ENCODE measurements at places on chromosomes 3 and 15. TPM values are rescaled to one million over a fixed set of nuclear protein-coding genes. Genes with fewer than 3 reads are reported as not detected.

Gene C3orf85
- not detected for total RNA-seq

GRCh38 chr15:91515188-91515754, 338.2 kb upstream of the SLCO3A1 start:
- no peaks in the 10 kb centered on the region for H3K36me3 ChIP-seq
- H3K4me3 ChIP-seq: no peak overlapping the region
- no peaks in the 10 kb centered on the region for H3K4me1 ChIP-seq
- DNase-seq: no peak
- H3K27me3 ChIP-seq: peaks cover 18% of the 10 kb centered on the region

- no peaks in the 10 kb centered on the region for H3K36me3 ChIP-seq
- peaks cover 19% of the 10 kb centered on the region for H3K4me1 ChIP-seq
- H3K27ac ChIP-seq: no peak overlapping the region
- no peaks in the 10 kb centered on the region for H3K27me3 ChIP-seq
These were observed 54.2 kb downstream of the MAP4 start for GRCh38 chr3:47961815-47962606.

Gene FOXL2NB
- 0.93 TPM for total RNA-seq

DNA sequence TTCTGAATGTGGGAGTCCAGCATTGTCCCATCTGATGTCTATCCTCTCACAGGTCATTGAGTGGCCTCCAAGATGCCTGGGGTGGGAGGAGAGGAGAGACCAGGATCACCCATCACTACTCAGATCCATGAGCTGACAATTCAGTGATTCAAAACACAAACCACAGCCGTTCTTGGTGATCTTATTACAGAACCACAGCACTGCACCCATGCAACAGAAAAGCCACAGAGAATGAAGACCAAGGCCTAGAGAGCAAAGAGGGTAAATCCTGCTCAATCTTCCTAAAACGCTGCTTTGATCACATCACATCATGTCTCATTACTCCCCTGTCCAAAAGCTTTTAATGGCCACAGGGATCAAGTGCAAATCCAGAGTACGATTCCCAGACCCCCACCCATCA, 23.5 kb downstream of the ANP32A start:
- H3K27ac ChIP-seq: no peak overlapping the region
- no peak overlapping the region for H3K4me3 ChIP-seq
- H3K36me3 ChIP-seq: no peaks in the 10 kb centered on the region
- H3K27me3 ChIP-seq: no peaks in the 10 kb centered on the region

Gene FOXL2
- not detected for total RNA-seq

Gene LYSMD2
- total RNA-seq: 10.8 TPM

- no peak overlapping the region for H3K4me3 ChIP-seq
- no peaks in the 10 kb centered on the region for H3K27me3 ChIP-seq
- no peak overlapping the region for H3K27ac ChIP-seq
- no peak for DNase-seq
- H3K36me3 ChIP-seq: no peaks in the 10 kb centered on the region
These were observed 70.7 kb upstream of the KCNMB2 start for GRCh38 chr3:178465260-178466180.

DNA sequence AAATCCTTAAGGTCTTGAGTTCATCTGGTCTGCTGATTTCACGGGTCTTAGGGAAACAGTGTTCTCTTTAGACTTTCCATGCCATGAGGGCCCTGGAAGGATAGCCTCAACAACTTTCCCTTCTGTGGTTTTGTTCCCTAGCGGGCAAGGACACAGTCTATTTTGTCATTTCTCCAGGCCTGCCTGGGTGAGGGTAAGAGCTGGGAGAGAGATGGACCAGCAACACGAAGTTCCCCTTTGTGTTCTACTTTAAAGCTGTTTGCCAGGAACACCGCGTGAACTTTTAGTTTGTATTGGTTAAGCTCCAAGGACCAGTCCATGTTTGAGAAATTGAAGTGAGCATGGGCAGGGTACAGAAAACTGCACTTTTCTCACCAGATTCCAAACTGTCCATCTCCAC, 20.9 kb downstream of the ST3GAL6 start:
- DNase-seq: no peak
- no peaks in the 10 kb centered on the region for H3K36me3 ChIP-seq
- no peak overlapping the region for H3K4me3 ChIP-seq
- H3K27ac ChIP-seq: no peak overlapping the region

DNA sequence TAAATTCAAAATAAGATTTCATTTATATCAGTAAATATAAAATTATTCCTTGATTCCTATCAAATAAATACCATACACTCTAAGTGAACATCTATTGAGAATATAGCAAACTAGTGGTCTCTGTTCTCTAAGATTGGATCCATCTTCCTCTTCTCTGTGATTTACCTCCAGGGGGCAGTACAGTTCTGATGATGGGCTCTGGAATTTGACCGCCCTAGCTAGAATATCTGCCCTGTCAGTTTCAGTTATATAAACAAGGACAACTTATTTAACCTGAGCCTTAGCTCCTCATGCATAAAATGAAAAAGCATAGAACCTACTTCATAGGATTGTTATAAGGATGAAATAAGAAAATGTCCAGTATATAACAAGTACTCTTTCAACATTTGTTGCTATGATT, 171.1 kb upstream of the CCDC54 start:
- peaks cover 20% of the 10 kb centered on the region for H3K4me1 ChIP-seq
- H3K36me3 ChIP-seq: no peaks in the 10 kb centered on the region
- peak; percentile 37 for DNase-seq
- H3K27ac ChIP-seq: no peak overlapping the region
- H3K27me3 ChIP-seq: no peaks in the 10 kb centered on the region

GRCh38 chr15:89972085-89972484, 29.0 kb upstream of the ZNF710 start:
- H3K36me3 ChIP-seq: no peaks in the 10 kb centered on the region
- DNase-seq: no peak
- no peaks in the 10 kb centered on the region for H3K4me1 ChIP-seq
- H3K27me3 ChIP-seq: no peaks in the 10 kb centered on the region
- H3K4me3 ChIP-seq: no peak overlapping the region

- H3K4me3 ChIP-seq: no peak overlapping the region
- H3K27ac ChIP-seq: no peak overlapping the region
- H3K27me3 ChIP-seq: no peaks in the 10 kb centered on the region
- no peaks in the 10 kb centered on the region for H3K36me3 ChIP-seq
- DNase-seq: no peak
These were observed 100.8 kb downstream of the CPN2 start for GRCh38 chr3:194250098-194251002.

DNA sequence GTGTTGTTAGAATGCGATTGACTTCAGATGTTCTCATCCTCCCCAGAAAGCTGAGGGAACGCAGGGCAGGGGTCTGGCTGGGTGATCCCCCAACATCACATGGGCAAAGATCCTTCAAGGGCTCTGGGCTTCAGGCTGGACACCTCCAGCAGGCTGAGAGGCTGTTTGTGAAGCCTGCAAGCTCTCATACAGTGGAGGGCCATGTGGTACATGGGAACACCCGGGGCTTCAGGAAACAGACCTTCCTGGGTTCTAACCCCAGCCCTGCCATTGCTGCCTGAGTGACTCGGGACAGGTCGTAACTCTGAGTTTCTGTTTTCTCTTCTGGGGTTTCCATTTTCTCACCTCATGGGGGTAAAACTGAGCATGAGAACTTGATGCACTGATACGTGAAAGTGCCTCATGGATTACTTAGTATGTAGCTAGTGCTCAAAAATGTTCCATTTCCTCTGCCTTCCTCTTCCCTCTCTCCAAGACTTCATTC, 81.2 kb downstream of the TLE3 start:
- no peaks in the 10 kb centered on the region for H3K4me1 ChIP-seq
- H3K4me3 ChIP-seq: no peak overlapping the region
- no peak for DNase-seq

GRCh38 chr3:56357266-56357665, 111.0 kb downstream of the ERC2 start:
- 0 out of 2 replicates have a peak, but pooled peaks cover 3% of the 10 kb centered on the region for H3K27me3 ChIP-seq
- no peak for DNase-seq
- H3K27ac ChIP-seq: no peak overlapping the region
- no peak overlapping the region for H3K4me3 ChIP-seq

Gene ERICH6
- total RNA-seq: not detected

GRCh38 chr3:186165331-186165730, 56.4 kb upstream of the ETV5 start:
- H3K27me3 ChIP-seq: no peaks in the 10 kb centered on the region
- H3K27ac ChIP-seq: no peak overlapping the region
- H3K4me1 ChIP-seq: no peaks in the 10 kb centered on the region
- no peak for DNase-seq
- H3K36me3 ChIP-seq: no peaks in the 10 kb centered on the region
- H3K4me3 ChIP-seq: no peak overlapping the region

Gene ATP2B2
- total RNA-seq: not detected

GRCh38 chr3:196619223-196619622, 20.3 kb upstream of the NRROS start:
- no peak for DNase-seq
- H3K4me3 ChIP-seq: no peak overlapping the region

Gene IGSF10
- 0.02 TPM for total RNA-seq

- H3K27me3 ChIP-seq: no peaks in the 10 kb centered on the region
- no peak overlapping the region for H3K27ac ChIP-seq
- H3K36me3 ChIP-seq: no peaks in the 10 kb centered on the region
These were observed 488.7 kb upstream of the TPRG1 start for GRCh38 chr3:188683032-188683521.

Gene CCR3
- not detected for total RNA-seq

Gene ACVR2B
- total RNA-seq: 18.3 TPM

- no peaks in the 10 kb centered on the region for H3K36me3 ChIP-seq
- peaks cover 59% of the 10 kb centered on the region for H3K27me3 ChIP-seq
- H3K4me3 ChIP-seq: no peak overlapping the region
- no peaks in the 10 kb centered on the region for H3K4me1 ChIP-seq
- DNase-seq: no peak
These were observed 58.0 kb upstream of the ATP2B2 start for GRCh38 chr3:10563396-10563795.

Gene KIF23
- 83.7 TPM for total RNA-seq

Gene PLS1
- 38.8 TPM for total RNA-seq

Gene CRYGS
- 4.3 TPM for total RNA-seq

Gene LIPH
- total RNA-seq: 13.7 TPM

DNA sequence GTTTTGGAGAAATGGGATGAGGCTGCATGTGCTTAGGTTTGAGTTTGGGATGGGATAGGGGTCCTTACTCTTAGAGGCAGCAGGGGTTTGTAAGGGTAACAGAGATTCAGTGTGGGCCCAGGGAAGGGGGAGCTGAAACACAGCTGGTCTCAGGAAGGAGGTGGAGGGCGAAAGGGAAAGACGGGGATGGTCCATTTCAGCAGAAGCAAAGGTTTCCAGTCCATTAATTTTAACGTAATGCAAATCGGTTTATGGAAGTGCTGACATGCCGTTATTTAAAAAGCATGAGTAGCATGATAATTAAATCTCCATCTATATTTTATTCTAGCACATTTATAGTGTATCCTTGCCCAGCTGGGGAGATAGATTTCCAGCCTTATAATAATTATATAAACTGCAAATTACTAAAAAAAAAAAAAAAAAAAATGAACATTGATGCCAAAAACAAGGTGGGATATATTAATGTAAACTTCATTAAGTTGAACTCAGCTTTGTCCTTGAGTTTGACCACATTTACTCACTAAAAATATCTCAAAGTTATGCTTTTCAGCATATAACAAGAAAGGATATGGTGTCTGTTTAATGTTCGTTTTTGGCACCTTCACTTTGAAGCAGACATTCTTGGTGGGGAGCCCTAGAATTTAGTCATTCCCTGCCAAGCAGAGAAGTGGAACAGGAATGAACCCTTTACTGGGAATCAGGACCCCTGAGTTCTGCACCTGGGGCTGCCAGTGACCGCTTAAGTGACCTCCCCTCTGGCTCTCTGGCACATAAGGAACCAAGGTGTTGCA, 234.7 kb downstream of the THSD4 start:
- no peaks in the 10 kb centered on the region for H3K4me1 ChIP-seq
- no peaks in the 10 kb centered on the region for H3K27me3 ChIP-seq
- no peak overlapping the region for H3K4me3 ChIP-seq

Gene SI
- not detected for total RNA-seq

- H3K27me3 ChIP-seq: no peaks in the 10 kb centered on the region
- H3K4me1 ChIP-seq: no peaks in the 10 kb centered on the region
- H3K27ac ChIP-seq: no peak overlapping the region
These were observed 451.0 kb downstream of the EPHA6 start for GRCh38 chr3:97265237-97266005.

DNA sequence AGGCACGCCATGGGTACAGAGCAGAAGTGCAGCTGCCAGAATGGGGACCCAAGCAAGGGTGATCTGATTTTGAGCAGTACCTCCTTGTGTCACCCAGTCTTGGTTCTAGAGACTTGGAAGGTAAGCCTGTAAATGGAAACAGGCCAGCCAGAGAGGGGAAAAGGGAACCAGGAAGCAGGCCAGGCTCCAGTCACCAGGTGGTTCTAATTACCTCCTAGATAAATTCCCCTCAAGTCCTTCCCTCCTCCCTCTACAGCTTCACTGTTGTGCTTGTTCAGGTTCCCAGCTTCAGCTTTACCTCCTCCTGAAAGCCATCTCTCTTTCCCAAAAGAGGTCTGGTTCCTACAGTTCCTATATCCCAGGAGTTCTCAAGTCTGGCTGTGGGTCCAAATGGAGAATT, 58.8 kb upstream of the SLC7A14 start:
- no peaks in the 10 kb centered on the region for H3K4me1 ChIP-seq
- no peak overlapping the region for H3K27ac ChIP-seq
- no peak for DNase-seq
- no peak overlapping the region for H3K4me3 ChIP-seq

DNA sequence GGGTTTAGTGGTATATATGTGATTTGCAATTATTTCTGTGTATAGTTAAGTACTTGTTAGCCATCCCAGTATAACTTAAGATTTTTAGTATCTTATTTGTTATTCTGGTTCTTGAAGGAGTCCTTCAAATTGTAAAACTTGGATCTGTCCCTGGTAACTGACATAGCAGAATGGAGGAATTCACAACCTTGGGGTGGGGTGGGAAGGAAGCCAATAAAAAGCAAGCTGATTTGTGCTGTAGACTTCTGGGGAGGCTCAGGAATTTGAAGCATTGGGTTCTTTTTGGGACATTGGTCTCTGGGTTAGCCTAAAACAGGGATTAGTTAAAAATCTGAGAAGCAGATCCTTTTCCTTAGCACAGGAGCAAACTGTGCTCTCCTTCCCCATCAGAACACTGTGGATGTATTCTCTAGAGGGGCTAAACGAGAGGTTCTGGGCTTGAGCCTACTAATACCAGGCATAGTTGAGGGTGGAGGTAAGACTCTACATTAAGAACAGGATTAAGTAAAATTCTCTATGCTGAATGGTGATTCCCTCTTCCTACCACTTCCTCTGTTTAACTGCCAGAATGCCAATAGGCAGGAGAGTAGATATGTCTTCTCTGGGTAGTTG, 42.2 kb downstream of the GMPS start:
- peaks cover 29% of the 10 kb centered on the region for H3K36me3 ChIP-seq
- no peak overlapping the region for H3K4me3 ChIP-seq
- H3K27me3 ChIP-seq: no peaks in the 10 kb centered on the region
- DNase-seq: no peak
- H3K4me1 ChIP-seq: no peaks in the 10 kb centered on the region

DNA sequence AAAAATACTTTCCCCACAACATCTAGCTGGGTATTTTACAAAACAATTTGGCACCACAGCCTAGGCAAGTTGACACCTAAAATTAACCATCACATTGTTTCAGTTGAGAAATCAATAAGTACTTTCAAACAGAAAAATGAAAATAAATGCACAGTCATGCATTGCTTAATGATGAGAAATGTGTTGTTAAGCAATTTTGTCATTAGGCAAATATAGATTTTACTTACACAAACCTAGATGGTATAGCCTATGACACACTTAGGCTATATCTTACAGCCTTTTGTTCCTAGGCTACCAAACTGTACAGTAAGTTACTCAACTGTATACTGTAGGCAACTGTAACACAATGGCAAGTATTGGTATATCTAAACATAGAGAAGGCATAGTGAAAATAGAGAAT, 608.6 kb upstream of the BCHE start:
- no peak overlapping the region for H3K27ac ChIP-seq
- no peaks in the 10 kb centered on the region for H3K27me3 ChIP-seq
- no peak for DNase-seq
- H3K4me3 ChIP-seq: no peak overlapping the region
- no peaks in the 10 kb centered on the region for H3K36me3 ChIP-seq
- H3K4me1 ChIP-seq: no peaks in the 10 kb centered on the region

Data from HCT116 (cell line).